ENCODE measurements at places on chromosomes 11 and 22.
A peak's percentile ranks its signal among the peaks of the same experiment; 100 is the strongest.

DNA sequence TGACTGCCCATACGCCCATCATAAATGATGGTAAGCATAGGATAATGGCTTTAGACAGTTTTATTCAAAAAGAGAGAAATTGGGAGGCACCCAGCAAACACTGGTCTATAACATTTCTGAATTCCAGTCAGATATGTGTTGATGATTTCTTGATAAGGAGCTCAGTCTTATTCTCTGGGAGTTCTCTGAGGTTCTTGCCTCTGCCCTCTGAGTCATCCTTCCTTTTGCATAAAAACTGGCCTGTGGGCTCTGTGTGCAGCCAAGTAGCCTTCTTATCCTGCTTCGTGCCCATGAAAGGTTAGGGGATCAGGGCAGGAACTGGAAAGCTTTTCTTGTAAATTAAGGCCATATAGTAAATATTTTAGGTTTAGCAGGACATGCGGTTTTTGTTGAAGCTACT lies 48.9 kb downstream of the FAR1 start:
- DNase-seq = peak; percentile 36

GRCh38 chr11:124174001-124174583 lies 9.1 kb upstream of the OR10D3 start:
- peak; percentile 84 for DNase-seq

GRCh38 chr11:61287338-61287977 lies 7.7 kb downstream of the VWCE start:
- DNase-seq = peak; percentile 90

GRCh38 chr11:124759266-124760204 lies 2.6 kb downstream of the ESAM start:
- no peak for DNase-seq

GRCh38 chr11:133503236-133503635 lies 29.1 kb downstream of the OPCML start:
- DNase-seq = no peak

DNA sequence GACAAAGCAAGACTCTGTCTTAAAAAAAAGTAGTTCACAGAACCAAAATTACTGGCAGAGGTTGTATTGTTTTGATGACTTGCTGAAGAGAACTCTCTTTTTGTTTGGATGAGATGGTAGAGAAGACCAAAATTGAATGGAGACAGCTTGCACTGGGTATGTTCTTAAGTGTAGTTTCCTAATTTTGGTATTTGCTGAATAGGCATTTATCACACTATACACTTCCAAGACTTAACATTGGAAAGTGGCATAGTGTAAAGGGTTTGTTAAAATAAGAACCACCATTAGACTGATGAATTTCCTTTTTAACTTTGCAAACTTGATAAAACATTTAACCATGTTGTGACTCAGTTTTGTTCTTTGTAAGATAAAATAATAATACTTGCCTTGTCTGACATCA lies 5.3 kb upstream of the DCUN1D5 start:
- no peak for DNase-seq

- DNase-seq = peak; percentile 75
These were observed 21.7 kb upstream of the PLAAT3 start for GRCh38 chr11:63635762-63636465.

GRCh38 chr11:72813740-72814285 lies 398 bp upstream of the ATG16L2 start:
- DNase-seq = peak; percentile 99

- no peak for DNase-seq
These were observed 10.1 kb downstream of the CEP57 start for GRCh38 chr11:95800438-95800837.

DNA sequence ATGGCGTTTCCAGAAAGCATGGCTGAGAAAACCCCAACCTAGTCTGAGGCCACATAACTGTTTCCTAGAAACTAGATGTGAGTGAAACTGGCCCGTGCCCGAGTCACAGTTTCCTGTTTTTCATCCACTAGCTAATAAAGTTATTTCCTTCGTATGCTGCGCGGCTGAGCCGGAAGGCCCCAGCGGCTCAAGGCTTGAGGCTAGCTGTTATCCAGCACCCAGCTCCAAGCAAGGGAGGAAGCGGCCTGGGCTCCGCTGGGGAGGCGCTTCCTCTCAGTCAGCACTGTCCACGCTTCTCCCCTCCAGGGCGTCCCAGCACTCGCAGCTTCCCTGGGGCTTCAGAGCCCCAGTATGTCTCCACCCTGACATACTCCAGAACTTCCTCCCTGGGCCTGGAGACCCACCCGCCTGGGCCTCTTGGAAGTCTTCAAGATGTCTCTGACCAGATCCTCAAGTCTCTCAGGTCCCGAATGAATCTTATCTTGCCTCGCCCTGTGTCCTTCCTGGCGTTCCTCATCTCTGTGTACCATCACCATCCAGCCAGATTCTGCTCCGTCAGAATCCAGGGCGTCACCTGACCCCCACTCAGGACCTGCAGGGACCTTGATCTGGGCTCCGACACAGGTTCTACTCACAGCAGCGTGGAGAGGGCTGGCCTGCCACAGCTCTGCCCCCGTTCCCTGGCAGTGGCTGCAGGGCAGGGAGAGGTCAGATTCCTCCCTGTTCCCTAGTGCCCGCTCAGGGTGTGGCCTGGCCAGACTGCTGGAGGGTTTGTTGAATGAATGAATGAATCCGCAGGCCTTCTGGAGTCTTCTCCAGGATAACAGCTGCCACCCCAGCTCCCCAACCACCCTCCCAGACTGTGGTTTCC lies 81.9 kb downstream of the LRRC32 start:
- peak; percentile 56 for DNase-seq

DNA sequence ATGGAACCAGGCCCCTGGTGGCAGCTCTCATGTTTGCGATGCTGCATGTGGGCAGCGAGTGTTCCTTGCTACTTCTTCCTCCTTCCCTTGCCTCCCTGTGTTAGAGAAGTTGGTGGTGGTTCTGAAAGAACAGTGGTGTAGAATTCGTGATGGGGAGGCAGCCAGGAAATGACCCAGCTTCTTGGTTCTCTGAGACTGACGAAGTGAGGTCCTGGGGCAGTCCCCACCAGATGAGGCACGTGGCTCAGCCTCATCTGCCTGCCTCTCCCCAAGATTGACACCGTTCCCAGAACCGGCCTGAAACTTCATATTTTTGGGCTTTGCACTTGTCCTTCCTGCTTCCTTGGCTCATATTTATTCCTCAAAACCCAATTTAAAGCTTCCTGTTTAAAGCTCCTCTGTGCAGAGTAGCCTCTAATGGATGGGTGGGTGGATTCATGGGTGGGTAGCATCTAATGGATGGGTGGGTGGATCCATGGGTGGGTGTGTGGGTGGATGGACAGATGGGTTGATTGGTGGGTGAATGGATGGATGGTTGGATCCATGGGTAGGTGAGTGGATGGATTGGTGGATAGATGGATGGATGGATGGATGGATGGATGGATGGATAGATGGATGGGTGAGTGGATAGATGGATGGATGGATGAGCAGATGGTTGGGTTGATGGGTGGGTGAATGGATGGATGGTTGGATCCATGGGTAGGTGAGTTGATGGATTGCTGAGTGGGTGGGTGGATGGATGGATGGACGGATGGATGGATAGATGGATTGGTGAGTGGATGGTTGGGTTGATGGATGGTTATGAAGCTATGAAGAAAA lies 77.3 kb upstream of the ATXN10 start:
- no peak for DNase-seq

- DNase-seq = peak; percentile 96
These were observed 45.2 kb upstream of the LINC01488 start for GRCh38 chr11:69436041-69436982.

All from OCI-M1 (cell line).